ENCODE measurements at places on chromosomes 12 and 14.

DNA sequence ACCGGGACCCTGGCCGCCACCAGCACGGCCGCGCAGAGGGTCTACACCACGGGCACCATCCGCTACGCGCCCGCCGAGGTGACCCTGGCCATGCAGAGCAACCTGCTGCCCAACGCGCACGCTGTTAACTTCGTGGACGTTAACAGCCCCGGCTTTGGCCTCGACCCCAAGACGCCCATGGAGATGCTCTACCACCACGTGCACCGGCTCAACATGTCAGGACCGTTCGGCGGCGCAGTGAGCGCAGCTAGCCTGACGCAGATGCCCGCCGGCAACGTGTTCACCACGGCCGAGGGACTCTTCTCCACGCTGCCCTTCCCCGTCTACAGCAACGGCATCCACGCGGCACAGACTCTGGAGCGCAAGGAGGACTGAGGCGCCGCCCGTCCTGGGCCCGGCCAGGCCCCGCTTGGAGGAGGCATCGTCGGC is 150.1 kb downstream of the EGLN3 start:
- DNase-seq: no peak

GRCh38 chr12:30706476-30706875 is 10.8 kb upstream of the IPO8 start:
- DNase-seq: no peak

DNA sequence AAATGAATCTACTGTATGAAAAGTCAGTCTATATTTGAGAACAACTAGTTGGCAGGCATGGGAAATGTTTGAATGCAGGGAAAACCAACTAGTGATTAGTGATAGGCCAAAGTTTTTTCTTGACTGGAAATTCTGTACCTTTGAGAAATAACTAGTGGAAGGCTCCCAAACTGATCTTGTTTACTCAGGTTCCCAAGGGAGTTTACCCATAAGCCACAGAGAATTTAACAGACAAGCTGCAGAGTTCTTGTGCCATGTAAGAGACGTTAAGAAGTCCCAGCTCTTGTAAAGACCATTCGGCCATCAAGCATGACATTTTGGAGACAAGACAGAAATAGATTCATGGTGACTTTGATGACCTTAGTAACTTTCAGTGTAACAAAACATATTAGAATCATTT is 1882.8 kb upstream of the SEL1L start:
- no peak for DNase-seq

- DNase-seq: no peak
Observed at GRCh38 chr14:76694106-76694505, 67.2 kb upstream of the VASH1 start.

DNA sequence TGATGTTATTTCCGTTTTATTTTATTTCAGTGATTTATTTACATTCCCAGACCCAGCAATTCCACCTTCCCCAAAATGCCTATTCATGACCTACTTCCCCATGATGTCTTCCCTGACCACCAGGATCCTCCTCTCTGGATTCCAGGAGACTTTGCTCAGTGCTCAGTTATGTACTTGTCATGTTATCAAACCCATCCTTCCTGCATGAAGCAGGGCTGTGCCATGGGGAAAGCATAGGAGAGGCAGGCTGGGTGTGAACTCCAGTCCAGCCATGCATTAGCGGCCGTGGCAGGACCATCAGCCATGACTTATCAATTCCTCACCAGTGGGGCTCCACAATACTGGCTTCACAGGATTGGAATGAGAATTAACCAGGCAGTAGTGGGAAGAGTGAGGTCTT is 57.8 kb downstream of the B4GALNT3 start:
- no peak for DNase-seq

DNA sequence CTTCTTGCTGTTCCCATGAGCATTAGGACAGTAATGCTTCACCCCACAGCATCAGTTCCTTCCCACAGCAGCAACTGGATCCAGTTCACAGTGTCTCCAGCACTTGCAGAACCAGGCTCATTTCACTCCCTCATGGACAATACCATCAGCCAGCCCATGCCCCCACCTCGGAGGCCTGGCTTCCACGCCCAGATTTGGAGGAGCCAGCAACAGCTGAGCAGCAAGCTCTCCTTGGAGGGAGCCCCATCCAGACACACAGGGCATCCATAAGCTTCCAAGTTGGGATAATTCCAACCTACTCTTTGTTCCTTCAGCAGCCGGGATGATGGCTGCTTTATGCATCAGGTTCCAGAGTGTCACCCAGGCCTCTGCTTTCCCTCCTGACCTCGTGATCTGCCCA is 250.0 kb downstream of the GLT1D1 start:
- no peak for DNase-seq

- DNase-seq: no peak
Observed at GRCh38 chr12:26748741-26749431, 84.1 kb downstream of the ITPR2 start.

GRCh38 chr12:48080821-48081220 is 25.1 kb downstream of the SENP1 start:
- DNase-seq: no peak

GRCh38 chr12:12502815-12503151 is 59.9 kb downstream of the DUSP16 start:
- no peak for DNase-seq

- DNase-seq: no peak
Observed at GRCh38 chr14:104373055-104373854, 206.3 kb upstream of the C14orf180 start.

DNA sequence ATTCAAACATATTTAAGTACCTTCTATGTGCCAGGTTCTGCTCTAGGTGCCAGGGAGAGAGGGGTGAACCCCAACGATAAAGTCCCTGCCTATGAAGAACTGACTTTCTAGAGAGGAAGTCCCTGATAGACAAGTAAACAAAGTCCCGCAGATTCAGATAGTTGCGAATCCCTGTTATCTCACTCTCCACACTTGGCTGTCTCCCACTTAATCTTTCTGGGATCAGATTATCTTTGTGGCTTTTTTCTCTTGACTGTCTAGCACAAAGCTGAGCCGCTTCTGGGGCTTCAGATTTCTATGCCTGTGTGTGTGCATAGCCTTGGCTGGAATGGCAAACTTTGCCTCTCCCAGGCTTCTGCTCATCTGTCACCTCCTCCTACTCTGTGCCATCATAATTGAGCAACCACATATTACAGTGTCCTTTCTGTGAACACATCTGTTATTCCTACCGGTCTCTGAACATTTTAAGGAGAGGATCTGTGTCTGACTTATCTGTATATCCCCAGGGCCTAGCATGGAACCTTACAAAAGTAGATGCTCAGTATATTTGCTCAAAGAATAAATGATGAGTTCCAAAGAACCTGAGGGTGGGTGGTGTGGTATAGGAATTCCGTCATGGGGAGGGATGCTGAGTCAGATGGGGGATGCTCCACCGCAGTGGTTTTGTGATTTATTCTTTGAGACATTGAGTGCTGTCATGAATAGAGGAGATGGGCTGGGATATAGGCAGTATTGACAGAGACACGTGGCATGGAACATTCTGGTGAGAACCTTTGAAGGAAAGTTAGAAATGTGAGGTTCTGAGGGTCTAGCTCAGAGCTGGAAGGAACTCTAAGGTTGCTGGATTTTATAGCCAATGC is 28.5 kb downstream of the RGS6 start:
- no peak for DNase-seq

- no peak for DNase-seq
Observed at GRCh38 chr12:21502164-21502496, 541 bp downstream of the GOLT1B start.

DNA sequence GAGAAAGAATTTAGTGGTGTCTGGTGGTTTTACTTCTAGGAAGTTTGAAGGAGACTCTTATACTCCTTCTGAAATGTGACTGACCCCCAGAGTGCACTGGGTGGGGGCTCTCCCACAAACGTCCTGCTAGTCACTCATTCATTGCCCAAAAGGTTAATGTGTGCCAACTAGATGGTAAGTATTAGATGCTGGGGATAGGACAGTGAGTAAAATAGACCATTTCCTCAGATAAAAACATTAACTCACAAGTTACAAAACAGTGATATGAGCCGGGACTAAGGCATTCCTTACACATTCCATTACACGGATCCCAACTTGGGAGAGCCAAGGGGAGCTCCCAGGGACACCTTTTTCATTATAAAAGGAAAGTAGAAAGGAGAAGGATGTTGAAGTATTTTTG is 185.1 kb downstream of the ATXN7L3B start:
- peak; percentile 78 for DNase-seq

- DNase-seq: no peak
Observed at GRCh38 chr12:56476972-56477432, 8.6 kb downstream of the SPRYD4 start.

DNA sequence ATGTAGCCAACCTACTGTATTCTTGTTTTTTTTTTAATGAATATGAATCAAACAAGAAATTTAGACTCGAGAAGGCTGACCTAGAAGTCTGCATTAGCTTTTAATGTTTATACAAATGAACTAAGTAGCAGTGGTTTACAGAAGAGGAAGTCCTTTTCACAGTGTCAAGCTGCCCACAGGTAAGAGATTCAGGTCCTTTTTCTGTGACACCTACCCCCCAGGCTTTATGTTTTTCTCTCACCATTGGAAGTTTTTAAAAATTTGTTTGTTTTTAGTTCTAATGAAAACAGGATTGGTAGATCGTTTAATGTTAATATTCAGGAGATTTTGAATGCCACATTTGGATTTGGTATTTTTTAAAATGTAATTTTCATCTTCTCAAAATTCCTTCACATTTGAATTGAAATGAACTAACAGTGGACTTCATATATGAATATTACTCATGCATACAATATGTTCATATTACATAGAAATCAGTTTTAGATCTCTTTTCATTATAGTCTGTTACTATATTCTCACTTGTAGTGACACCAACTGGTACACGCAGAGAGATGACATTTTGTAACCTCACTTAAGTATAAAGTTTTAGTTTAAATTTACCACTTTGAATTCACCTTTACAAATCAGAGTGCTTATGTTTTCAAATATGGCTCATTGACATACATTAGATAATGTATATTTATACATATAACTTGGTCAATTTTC is 29.7 kb downstream of the ATF7IP start:
- no peak for DNase-seq

DNA sequence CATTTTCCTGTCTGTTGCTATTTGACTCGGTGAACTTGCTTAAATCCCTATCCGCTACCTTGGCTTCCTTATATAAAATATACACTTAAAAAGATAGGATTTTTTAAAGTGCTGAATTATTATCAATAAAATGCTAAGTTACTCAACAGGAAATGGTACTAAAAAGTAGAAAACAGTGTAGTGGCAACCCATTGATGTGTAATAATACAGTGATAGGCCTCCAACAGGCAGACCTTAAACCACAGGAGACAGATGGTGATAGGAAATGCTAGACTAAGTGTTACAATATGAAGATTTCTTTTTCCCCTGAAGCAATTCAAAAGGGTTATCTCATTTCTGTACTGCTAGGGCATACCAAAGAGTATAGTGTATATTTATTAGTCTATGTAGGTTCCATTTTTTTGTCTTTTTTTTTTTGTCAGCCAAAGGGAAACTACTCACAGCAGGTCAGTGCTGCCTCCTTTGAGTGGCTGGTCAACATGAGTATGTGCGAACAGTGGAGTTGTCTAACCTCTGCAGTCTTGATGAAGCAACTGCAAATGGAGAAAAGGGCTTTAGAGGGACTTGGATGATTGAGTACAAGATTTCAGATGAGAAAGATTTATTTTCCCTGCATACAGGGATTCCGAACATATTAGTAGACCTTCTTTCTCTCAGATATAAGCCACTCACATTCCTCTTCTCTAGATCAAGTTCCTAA is 183.8 kb downstream of the ACSS3 start:
- no peak for DNase-seq

- no peak for DNase-seq
Observed at GRCh38 chr12:96015672-96016071, 19.5 kb upstream of the HAL start.

DNA sequence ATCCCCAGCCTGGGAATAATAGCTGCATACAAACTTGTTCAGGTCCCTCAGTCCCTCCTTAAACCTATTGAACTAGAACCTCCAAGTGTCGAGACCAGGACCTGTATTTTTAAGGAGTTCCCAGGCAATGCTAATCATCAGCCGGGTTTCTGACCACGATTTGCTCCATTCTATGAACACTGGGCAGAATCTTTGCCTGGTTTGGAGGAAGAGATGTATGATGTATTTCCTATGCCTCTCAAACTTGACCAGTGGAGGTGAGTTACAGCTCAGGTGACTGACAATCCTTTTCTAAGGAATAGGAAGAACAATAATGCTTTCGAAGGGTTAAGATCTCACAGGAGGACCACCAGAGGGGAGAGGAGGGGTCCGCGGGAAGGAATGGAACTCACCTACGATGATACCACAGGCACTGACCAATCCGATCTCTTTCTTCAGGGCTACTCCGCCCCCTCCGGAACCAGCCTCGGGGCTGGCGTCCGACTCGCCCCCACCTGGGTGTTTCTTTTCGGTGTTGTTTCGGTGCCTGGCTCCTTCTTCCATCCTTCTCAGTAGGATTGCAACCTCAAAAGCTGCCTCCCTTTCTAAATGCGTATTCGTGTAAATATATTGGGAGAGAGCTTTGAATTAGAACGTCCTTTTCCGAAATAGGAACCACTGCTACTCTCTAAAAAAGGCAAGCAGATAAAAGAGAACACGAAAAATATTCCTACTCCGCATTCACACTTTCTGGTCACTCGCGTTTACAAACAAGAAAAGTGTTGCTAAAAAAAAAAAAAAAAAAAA is 895 bp downstream of the SLC7A8 start:
- DNase-seq: no peak

- no peak for DNase-seq
Observed at GRCh38 chr12:127487031-127487430, 779.9 kb upstream of the TMEM132C start.

DNA sequence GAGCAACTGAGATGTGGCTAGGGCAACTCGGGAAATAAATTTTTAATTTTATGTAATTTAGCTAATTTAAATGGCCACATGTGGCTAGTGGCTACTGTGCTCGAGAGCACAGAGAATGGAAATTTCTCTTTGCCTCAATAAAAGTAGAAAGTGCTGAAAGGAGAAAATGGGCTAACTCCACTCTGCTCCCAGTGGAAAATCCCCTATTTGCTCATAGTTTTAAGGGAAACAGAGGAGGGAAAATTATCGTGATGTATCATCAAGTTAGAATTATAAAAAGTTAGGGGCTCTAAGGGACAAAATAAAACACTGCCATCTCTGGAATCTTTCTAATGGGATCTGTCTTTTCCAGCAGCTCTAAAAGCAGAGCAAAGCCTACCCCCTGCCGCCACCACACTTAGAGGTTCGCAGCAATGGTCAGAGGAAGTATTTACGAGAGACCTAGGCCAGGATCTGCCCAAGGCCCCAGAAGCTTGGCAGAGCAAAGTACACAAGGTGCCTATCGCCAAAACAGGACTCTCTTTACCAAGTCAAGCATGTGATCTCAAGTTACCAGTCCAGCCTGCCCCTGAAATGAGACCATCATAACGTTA is 220.7 kb downstream of the PPM1H start:
- DNase-seq: no peak

GRCh38 chr14:67133595-67134441 is 55.4 kb upstream of the GARIN2 start:
- DNase-seq: no peak

GRCh38 chr14:76547831-76548230 is 171.9 kb downstream of the ESRRB start:
- no peak for DNase-seq

GRCh38 chr12:132255642-132256041 is 73.7 kb downstream of the GALNT9 start:
- DNase-seq: no peak
